Panc1 (cell line): ENCODE measurements at places on chromosomes 12 and 14. TPM values are rescaled to one million over a fixed set of nuclear protein-coding genes. Genes with fewer than 3 reads are reported as not detected.

GRCh38 chr14:69943084-69943780, 64.0 kb downstream of the SMOC1 start:
- H3K27me3 ChIP-seq, result no peaks in the 10 kb centered on the region; the same call in 1 of the 2 replicates
- H3K4me1 ChIP-seq, result no peaks in the 10 kb centered on the region
- no peaks in the 10 kb centered on the region for H3K36me3 ChIP-seq
- H3K27ac ChIP-seq, result no peak overlapping the region
- no peak for DNase-seq
- no peak overlapping the region for H3K4me3 ChIP-seq

CAPZA3 gene
- total RNA-seq, result not detected

DNA sequence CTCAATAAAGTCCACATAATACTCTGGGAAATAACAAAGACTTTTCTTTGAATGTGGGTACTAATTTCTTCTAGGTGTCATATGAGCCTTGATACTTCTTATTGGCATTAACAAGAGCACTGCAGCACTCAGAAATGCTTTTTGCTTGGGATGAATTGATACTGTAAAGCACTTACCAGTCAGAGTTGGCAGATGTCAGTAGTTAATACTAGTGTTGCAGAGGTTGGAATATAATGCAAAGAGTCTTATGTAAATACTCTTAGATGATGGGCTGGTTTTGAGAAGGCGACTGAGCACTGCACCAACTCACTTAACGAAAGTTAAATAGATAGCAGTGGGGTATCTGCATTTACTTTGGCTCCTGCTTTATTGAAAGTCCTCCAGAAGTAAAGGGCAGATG, 25.6 kb upstream of the MBIP start:
- H3K36me3 ChIP-seq, result no peaks in the 10 kb centered on the region
- H3K4me3 ChIP-seq, result no peak overlapping the region
- H3K27me3 ChIP-seq, result no peaks in the 10 kb centered on the region; the same call in 1 of the 2 replicates
- no peak overlapping the region for H3K27ac ChIP-seq
- no peaks in the 10 kb centered on the region for H3K4me1 ChIP-seq

DNA sequence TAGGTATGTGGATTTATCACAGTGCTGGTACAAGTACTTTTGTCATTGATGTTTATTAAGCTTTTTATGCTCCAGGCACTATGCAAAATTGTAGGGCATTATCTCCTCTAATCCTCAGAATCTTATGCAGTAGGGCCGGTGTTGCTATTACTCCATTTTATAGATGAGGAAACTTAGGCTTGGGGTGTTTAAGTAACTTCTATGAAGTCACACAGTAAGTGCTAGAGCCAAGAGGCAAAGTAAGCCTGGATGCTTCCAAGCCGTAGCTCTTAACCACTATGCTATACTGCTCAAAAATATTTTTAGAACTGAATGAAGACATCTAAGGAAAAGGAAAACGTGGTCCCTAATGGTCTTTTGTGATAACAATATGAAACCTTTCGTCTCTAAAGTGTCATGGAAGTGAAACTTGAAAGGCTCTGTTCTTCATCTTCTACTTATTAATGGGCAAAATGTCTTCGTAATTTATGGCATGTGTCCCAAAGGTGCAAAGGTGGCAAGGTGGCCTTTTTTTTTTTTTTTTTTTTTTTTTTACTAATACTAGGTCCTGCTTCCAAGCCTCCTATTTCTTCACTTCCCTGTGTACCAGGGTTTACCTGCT, 85.2 kb downstream of the ETV6 start:
- no peak overlapping the region for H3K27ac ChIP-seq
- no peak for DNase-seq
- no peaks in the 10 kb centered on the region for H3K27me3 ChIP-seq
- H3K36me3 ChIP-seq, result no peaks in the 10 kb centered on the region
- no peak overlapping the region for H3K4me3 ChIP-seq
- no peaks in the 10 kb centered on the region for H3K4me1 ChIP-seq

DNA sequence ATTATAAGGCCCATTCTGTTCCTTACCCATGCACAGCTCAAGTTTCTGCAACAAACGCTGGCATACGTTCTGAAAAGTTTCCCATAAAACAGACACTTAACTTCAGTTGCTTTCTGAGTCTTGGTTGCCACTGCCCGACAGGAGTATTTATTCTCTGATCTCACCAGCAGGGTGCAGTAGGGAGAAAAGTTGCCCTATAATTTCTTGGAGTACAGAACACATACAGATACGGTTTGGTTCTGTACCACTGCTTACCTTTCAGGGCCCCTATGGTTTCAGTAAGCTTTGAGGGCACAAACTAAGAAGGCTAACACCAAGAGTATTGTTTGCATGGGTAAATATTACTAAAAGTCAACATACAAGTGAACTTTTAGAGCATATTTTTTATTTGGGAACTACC, 77.9 kb downstream of the SPATA7 start:
- DNase-seq, result no peak
- H3K27ac ChIP-seq, result no peak overlapping the region
- H3K4me1 ChIP-seq, result no peaks in the 10 kb centered on the region

DNA sequence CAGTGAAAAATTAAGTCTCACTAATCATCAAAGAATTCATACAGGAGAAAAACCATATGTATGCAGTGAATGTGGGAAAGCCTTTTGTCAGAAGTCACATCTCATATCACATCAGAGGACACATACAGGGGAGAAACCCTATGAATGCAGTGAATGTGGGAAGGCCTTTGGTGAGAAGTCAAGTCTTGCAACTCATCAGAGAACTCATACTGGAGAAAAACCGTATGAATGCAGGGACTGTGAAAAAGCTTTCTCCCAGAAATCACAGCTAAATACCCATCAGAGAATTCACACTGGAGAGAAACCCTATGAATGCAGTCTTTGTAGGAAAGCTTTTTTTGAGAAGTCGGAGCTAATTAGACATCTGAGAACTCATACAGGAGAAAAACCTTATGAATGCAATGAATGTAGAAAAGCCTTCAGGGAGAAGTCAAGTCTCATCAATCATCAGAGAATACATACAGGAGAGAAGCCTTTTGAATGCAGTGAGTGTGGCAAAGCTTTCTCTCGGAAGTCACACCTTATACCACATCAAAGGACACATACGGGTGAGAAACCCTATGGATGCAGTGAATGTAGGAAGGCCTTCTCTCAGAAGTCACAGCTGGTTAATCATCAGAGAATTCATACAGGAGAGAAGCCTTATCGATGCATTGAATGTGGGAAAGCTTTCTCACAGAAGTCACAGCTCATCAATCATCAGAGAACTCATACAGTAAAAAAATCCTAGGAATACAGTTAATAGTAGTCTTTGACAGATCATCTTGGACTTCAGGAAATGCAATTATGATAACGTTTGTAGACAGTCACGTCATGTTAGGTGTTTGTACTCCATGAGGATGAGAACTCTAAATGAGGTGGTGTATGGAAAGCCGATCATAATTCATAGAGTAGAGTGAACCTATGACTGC, 21.1 kb downstream of the ZNF84 start:
- H3K4me1 ChIP-seq, result no peaks in the 10 kb centered on the region
- no peak overlapping the region for H3K4me3 ChIP-seq
- peaks cover 2% of the 10 kb centered on the region; the same call in 1 of the 2 replicates for H3K36me3 ChIP-seq

SLC35F4 gene
- not detected for total RNA-seq

- H3K4me3 ChIP-seq, result no peak overlapping the region
- H3K27me3 ChIP-seq, result no peaks in the 10 kb centered on the region
- peaks cover 19% of the 10 kb centered on the region for H3K4me1 ChIP-seq
- DNase-seq, result no peak
These were observed 14.5 kb upstream of the MAP1LC3B2 start for GRCh38 chr12:116544656-116545055.

NEDD1 gene
- 30.3 TPM for total RNA-seq

DNA sequence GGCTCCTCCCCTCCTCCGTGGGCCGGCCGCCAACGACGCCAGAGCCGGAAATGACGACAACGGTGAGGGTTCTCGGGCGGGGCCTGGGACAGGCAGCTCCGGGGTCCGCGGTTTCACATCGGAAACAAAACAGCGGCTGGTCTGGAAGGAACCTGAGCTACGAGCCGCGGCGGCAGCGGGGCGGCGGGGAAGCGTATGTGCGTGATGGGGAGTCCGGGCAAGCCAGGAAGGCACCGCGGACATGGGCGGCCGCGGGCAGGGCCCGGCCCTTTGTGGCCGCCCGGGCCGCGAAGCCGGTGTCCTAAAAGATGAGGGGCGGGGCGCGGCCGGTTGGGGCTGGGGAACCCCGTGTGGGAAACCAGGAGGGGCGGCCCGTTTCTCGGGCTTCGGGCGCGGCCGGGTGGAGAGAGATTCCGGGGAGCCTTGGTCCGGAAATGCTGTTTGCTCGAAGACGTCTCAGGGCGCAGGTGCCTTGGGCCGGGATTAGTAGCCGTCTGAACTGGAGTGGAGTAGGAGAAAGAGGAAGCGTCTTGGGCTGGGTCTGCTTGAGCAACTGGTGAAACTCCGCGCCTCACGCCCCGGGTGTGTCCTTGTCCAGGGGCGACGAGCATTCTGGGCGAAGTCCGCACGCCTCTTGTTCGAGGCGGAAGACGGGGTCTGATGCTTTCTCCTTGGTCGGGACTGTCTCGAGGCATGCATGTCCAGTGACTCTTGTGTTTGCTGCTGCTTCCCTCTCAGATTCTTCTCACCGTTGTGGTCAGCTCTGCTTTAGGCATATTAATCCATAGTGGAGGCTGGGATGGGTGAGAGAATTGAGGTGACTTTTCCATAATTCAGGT, at the start of gene PSEN1:
TSS of gene PSEN1 (plus strand) at position 121 of the 839 bp plus-strand sequence. CDS start 11,513 bp downstream, outside the sequence.
- H3K27me3 ChIP-seq, result no peaks in the 10 kb centered on the region
- H3K36me3 ChIP-seq, result peaks cover 7% of the 10 kb centered on the region; the same call in 1 of the 2 replicates
- H3K4me1 ChIP-seq, result no peaks in the 10 kb centered on the region
- H3K4me3 ChIP-seq, result peak within 1 kb of the TSS; percentile 90

TROAP gene
- total RNA-seq, result 50.0 TPM

- no peak overlapping the region for H3K27ac ChIP-seq
- peaks cover 1% of the 10 kb centered on the region for H3K36me3 ChIP-seq
- no peaks in the 10 kb centered on the region for H3K4me1 ChIP-seq
- DNase-seq, result no peak
- no peaks in the 10 kb centered on the region for H3K27me3 ChIP-seq
These were observed 26.3 kb upstream of the BBS10 start for GRCh38 chr12:76374386-76375020.
